Right lung (tissue), 10 donors: ENCODE measurements at places on chromosomes 1 and 21.

GRCh38 chr1:216306830-216307229, 116.4 kb downstream of the USH2A start:
- DNase-seq = no peak

- DNase-seq = no peak
Measured at GRCh38 chr1:208349694-208350330, 105.6 kb upstream of the PLXNA2 start.

GRCh38 chr21:44517175-44517899, 22.7 kb downstream of the KRTAP10-1 start:
- DNase-seq = no peak

DNA sequence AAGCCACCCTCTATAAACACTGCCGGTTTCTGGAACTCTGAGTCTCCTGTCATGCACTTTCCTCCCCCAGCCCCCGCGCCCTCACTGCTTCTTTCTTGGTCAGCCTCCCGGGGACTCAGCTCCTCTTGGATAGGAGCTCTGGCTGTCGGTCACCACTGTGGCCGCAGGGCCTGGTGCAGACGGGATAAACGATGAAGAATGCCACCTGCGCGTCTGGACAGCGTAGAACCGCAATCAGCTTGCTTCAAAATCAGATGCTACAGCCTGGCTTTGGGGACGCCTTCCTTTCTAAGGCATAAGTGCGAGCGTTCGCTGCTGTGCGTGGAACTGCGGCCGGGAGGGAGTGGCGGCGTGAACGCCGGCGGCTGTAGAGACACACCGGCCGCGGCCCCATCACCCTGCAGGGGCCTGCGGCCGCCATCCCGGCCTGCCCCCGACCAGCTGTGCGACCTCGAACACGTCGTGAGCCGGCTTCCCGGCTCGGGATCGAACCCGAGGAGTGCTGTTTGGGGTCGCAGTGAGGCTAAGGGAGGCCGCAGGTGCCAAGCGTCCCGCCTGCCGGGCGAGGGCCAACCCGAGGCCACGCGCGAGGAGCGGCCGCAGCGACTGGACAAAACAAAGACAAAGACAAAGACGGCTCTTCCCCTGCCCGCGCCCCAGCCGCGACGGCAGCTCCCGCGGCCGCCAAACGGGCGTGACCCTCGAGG, 688 bp downstream of the PTTG1IP start:
- no peak for DNase-seq

- DNase-seq = no peak
Measured at GRCh38 chr1:11806307-11806936, 431 bp downstream of the CLCN6 start.

DNA sequence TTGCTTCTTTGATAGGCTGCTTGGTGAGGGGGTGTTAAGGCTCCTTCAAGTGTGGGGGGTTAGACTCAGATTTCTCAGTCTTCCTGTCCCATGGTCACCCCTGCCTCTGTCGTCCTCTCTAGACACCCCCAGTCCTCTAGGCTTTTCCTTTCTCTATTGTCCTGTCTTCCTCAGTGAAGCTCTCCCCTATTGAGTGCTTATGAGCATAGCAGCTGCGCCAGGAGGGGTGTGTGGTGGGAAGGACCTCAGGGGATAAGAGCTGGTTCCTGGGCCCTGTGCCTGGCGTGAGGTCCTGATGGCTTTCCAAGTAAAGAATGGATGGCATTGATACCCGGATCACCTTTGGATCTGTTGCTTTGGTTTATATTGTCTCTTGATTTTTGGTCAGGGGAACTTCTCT, 69.1 kb downstream of the DIP2A start:
- DNase-seq = no peak

- DNase-seq = peak; percentile 31
Measured at GRCh38 chr1:237205400-237206064, 163.5 kb downstream of the RYR2 start.

DNA sequence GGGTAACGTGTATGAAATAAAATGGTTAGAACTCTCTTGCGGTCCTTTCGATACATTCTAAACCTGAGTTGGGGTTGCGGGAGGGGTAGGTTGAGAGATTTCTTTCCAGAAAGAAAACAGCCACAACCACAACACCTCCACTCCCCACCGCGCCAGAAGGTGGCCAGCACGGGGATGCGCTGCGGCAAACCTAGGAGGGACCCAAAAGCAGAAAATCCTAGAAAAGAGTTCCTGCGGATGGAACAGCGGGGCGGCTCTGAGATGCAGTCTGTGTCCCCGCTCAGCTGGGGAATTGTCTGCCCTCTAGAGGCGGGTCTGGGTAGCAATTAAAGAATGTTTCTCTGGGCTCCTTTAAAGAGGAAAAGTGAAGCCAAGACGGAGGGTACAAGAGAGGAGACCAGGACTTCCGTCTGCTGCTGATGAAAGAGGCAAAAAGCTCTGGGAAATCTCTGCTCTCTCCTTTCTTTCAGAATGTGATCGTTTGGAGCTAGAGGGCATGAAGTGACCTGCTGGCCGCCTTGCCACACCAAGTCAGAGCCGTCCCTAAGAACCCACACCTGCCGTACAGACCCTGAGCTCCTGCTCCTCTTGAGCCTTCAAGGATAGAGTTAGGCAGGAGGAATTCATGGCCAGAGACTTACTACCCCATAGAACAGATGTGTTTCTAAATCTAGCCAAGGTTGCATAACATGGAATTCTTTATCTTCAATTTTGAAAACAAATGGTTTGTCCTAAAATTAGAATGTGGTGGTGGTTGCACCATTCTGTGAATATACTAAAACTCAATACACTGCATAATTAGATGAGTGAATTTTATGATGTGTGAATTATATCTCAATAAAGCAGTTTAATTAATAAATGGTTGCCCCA, 46.5 kb upstream of the COA6 start:
- DNase-seq = peak; percentile 18

DNA sequence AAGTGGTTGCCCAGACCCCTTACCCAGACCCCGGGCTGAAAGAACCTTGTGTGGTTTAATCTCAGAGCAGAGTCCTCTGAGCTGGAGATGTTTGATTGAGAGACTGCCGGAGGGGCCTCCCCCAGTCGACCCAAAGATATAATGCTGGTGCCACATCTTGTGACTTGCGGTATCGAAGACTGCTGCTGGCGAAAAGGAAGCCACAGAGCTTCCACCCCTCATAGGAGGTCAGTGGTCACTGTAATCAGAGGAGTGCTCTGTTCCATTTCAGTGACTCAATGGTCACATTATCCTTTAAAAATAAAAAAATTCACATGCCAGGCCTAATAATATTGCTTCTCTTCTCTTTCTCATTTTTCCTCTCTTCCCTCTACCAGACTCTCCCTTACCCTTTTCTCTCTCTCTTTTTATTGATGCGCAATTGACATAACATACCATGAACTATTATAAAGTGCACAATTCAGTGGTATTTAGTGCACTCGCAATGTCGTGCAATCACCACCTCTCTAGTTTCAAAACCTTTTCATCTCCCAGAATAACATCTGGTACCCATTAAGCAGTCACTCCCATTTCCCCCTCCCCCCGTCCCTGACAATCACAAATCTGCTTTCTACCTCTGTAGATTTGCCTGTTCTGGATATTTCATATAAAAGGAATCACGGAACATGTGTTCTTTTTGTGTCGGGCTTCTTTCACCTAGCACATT, 52.6 kb upstream of the LYST start:
- no peak for DNase-seq

- peak; percentile 58 for DNase-seq
Measured at GRCh38 chr1:89757532-89757931, 63.3 kb upstream of the LRRC8D start.

GRCh38 chr1:19006000-19006399, 49.5 kb upstream of the IFFO2 start:
- no peak for DNase-seq

DNA sequence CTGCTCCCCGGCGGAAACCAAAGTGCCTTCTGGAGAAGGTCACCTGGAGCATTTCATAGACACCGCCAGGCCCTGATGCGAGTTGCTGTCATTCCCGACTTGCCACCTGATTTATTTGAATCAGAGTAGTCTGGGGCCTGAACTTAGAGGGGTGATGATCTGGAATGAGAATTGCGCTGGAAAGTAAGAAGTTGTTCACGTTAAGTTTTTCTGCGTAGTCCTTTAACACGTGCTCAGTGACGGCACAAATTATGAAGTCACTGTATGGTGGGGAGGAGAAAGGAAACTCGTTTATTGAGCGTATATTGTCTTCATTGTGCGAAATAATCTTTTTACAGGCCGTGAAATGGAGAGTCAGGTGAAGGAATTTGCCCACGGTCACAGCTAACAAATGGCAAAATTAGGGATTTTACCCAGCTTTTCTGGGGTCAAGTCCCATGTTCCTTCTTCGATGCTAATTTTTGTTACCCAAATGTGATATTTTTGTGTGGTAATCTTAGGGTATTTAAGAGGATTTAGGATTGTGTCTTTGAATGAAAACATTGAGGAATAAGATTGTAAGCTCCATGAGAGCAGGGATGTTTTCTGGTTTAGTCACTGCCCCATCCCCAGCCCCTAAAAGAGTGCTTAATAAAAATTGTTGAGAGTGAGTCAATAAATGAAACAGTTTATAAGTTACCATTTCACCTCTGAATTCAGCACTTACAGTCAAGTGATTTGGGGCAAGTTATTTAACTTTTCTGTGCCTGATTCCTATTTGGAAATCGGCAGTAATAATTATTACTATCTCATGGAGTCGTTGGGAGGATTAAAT, 46.4 kb upstream of the NBL1 start:
- peak; percentile 46 for DNase-seq

DNA sequence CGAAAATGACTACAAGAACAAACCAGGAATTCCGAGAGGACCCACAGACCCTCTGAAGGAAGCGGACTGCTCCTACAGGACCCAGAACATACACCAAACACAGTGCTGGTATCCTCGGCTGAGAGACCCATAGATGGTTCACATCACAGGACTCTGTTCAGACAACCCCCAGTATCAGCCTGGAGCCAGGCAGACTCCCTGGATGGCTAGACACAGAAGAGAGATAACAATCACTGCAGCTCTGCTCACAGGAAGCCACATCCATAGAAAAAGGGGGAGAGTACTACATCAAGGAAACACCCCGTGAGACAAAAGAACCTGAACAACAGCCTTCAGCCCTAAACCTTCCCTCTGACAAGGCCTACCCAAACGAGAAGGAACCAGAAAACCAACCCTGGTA, 434.0 kb upstream of the NR5A2 start:
- DNase-seq = no peak

GRCh38 chr1:54324251-54325140, 81.7 kb downstream of the SSBP3 start:
- peak; percentile 61 for DNase-seq

GRCh38 chr1:34250342-34250741, 73.6 kb downstream of the C1orf94 start:
- no peak for DNase-seq

GRCh38 chr1:115678141-115678540, 36.4 kb downstream of the VANGL1 start:
- no peak for DNase-seq

- no peak for DNase-seq
Measured at GRCh38 chr1:51878308-51878615, 265 bp downstream of the NRDC start.

DNA sequence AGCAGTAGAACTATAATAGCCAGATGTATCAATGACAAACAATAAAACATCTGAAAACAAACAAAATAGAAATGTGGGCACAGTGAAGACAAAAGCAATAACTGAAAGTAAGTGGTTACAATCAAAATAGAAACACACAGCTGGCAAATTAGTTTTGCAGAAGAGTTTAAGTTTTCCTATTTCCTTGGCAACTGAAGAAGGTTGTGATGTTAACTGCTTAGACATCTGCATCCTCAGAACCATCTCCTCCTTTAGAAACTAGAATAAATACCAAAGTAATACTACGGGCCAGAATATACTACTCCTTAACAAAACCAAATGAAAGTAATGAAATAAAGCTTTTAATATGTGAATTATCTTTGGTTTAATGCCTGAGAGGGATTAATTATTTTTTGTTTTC, 605.5 kb downstream of the LTN1 start:
- DNase-seq = no peak
